Stimulated activated CD8-positive, alpha-beta memory T cell treated with anti-CD3 and anti-CD28 coated beads, Interleukin-7, amount 100 ng/mL, for 1 hour (primary cell): ENCODE measurements at places on chromosomes 3 and 15.

GRCh38 chr3:168964736-168965135, 698.8 kb downstream of the MECOM start:
- no peak for DNase-seq

DNA sequence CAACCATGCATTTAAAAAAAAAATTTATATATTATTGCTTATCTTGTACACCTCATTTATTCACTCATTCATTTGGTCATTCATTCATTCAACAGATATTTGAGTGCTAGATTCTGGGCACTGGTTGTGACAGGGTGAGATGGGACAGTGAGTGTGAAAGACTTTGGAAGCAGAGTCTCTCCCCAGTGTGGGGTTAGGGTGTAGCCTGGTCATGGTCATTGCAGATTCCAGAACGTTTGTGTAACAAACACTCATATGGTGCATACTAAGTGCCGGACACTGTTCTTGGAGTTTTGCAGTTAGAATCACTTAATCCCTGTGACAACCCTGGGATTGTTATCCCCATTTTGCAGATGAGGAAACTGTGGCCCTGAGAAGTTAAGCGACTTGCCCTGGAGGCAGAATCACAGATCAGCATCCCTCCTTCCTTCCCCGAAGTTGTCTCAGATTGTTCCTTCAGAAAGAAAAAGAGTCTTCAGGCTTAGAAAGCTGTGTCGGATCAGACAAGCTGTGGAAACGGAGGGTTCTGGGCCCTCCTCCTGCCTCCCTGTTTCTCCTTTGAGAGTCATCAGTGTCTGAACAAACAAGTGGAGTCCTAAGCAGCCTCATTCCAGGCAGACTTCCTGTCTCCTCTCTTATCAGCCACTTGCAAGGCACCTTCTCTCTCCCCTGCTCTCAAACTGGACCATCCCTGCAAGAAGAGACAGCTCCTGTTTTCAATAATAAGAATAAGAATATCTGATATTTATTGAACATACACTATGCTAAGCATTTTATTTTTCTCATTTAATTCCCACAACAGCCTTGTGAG, 6.3 kb downstream of the LOXL1 start:
- DNase-seq = no peak

DNA sequence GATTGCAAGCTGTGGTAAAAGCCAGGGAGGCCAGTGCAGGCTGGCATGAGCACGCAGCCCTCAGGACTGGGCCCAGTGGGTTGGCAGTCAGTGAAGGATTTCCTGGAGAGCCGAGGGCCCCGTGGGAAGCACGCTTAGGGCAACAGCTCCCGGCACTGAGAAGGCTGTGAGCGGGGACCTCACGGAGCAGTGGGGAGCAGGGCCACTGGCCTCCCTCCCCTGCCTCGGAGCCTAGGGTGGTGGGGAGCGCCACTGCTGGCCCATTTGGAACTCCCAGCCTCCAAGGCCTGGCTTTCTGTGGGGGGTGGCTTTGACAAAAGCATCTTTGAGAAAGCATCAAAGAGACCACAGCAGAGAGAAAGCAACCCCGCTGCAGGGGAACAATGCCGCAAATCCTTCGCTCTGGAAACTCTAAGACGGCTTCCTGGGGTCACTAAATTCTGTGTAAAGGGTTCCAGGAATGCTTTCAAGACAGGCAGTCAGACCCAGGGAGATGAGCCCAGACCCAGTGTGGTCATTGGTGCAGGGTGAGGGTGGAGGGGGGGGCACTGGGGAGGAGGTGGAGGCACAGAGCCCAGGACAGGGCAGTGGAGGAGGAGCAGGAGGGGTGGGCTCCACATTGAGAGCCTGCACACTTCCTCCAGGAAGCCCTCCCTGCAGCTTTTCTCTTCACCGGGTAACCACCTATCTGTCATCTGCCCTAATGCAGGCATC, 9.5 kb upstream of the APBA2 start:
- DNase-seq = no peak

DNA sequence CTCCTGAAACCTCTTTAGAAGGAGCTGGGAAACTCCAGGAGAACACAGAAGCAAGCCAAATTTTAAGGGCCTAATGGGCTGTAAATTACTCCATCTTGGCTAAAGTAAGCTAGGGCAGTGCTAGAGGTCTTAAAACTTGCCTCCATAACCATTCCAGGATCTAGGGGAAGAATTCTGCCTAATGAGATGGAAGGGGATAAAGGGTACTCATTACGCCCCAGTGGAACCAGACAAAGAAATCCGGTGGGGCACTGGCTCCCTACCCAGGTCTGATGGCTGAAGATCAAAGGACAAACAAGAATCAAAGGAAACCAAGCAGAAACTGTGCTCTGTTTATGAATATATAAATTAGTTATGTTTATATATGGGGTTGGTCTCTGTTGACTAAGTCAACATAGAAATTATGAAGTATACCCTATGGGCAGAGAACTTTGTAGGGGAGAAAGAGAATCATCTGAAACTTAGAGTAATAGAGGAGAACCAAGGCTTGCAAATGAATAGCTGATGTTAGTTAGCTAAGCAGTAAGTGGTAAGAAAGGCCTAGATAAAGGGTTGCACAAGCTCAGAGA, 57.8 kb downstream of the NCEH1 start:
- DNase-seq = no peak

DNA sequence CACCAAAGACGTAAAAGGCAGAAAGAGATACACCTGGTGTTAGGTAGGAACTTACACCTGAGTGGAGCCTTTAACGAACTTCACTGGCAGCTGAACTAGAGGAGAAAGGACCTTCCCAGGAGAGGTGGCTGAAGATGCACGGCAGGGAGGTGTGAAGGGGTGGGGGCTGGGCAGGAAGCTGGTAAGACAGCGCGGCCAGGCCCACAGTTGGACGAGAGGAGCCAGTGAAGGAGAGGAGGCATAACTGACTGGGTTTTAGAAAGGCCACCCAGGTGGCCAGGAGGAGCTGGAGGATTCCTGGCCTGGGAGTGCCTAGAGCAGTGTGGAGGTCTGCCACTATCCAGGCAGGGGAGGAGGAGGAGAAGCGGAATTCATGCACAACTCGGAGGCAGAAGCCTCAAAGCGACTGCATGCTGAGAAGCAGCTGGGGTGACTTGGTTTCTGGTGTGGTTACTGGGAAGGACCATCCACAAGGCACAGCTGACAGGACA, 51.9 kb downstream of the SLC41A3 start:
- DNase-seq = no peak

GRCh38 chr3:177618873-177619733, 421.8 kb upstream of the TBL1XR1 start:
- no peak for DNase-seq

GRCh38 chr3:14398797-14399106, 3.7 kb upstream of the SLC6A6 start:
- no peak for DNase-seq

DNA sequence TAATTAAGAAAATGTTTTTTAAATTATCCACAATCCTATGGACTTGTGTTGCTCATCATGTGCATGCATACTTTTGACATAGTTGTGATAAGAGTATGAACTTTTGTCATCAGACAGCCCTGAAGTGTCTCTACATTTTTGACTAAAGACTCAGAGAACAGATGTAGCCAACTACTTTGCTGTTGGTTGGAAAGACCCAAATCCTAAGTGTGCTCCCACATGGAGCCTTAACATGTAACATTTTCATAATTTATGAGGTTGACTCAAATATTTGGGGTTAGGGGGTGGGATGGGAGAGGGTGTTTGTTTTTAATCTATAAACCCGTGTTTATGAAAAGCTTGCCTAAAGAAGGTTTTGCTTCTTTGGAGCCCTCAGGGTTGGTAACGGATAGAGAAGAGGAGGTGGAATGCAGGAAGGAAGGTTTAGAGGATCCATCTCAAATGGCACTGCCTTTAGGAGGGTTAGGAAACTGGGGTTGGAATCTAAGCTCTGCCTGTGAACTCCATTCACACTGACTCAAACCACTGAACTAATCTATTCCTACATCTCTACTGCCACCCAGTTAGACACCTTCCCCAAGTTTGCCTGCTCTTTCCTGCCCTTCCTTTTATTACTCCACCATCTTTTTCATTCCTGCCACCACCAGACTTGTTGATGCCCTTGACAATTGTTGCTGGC, 3.7 kb downstream of the BOC start:
- DNase-seq = no peak

DNA sequence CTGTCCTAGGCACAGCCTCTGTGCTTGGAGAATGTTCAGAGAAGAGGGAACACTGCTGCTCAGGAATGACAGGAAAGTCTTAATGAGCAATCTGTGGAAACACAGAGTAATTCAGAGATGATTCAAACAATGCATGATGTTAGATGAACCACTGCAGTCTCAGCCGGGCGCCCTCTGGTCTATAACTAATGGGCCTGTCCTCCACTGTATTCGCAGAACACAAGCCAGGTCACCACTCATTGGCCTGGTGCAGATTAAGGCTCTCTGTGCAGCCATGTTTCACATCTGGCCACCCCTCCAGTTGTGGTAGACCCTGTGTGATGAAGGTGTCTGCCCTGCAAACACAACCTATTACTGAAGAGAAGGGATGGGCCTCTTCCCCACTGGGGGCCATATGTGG, 281.7 kb upstream of the ROPN1 start:
- no peak for DNase-seq

- no peak for DNase-seq
Observed at GRCh38 chr15:22806664-22807063, 20.2 kb downstream of the NIPA1 start.

DNA sequence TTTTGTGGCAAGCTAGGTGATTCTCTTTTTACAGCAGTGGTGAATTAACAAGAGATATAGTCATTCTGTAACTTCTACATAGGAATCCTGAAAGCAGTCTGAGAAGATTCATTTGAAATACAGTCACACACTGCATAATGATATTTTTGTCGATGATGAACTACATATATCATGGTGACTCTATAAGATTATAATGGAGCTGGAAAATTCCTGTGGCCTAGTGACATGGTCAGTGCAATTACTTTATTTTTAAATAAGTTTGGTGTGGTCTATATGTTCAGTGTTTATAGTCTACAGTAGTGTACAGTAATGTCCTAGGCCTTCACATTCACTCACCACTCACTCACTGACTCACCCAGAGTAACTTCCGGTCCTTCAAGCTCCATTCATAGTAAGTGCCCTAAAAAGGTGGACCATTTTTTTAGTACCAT, 511.4 kb upstream of the MCTP2 start:
- DNase-seq = no peak
